ENCODE measurements at places on chromosomes 7 and 10.

- no peak for DNase-seq
Observed at GRCh38 chr7:137994216-137994615, 7.7 kb downstream of the CREB3L2 start.

DNA sequence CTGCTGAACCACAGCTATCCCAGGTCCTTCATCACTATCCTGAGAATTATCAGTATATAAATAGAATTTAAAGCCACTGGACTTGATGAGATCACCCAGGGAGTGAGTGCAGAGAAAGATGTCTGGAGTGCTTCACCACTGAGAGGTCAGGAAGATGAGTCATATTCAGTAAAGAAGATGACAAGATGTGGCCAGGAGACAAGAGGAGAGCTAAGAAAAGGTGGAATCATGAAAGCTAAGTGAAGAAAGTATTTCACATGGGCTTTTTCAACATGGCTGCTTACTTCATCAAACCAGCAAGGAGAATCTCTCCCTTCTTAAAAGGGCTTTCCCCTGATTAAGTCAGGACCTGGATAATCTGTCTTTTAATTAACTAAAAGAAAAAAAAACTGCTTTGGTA is 9.1 kb upstream of the PRKAR2B start:
- DNase-seq, result peak; percentile 66

DNA sequence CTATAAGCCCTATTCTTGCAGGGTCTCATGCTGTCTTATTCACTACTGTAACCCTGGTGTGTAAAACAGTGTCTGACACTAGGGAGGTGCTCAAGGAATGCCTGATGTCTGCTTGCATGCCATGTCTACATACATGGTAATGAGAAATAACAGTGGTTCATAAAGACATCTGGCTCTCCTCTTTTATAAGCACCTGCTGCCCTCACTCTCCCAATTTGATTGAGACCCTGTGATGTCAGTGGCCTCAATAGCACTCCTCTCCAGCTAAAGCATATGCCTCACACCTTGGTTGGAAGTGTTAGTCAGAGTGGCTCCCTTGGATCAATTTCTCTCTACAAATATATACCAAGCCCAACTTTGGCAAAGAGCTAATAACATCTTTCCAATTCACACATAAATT is 30.6 kb downstream of the ANK3 start:
- DNase-seq, result no peak

DNA sequence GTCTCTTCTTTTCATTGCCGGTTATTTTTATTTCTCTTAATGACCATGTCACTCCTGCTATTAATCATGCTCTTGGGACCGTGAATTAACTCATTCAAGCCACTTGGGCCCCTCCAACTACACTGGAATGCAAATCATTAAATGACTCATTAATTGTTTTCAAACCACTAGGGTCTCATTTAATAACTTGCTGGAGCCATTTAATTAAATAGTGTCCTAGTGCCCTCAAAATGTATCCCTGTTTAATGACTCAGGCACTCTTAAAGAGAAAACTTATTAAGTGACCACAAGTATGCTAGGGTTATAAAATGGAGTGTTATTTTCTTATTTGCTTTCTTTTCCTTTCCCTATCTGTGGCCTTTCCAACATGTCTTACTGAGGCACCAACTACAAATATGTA is 73.0 kb downstream of the PLXDC2 start:
- no peak for DNase-seq

DNA sequence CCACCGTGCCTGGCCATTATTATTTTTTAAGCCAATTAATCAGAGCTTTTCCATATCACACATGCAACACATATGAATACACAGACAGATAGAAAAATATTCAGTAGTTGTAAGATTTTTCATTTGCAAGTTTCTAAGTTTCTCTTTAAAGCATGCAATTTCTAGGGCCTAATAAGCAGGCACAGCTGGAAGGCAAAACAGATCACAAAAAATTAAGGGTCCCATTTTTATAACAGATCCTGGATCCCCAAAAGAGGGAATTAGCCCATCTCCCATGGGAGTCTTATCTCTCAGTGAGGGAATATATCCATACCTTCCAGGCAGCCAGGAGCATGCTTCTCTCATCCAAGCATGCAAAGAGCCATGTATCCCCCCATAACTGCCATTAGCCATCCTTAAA is 31.2 kb upstream of the ZNF365 start:
- no peak for DNase-seq

DNA sequence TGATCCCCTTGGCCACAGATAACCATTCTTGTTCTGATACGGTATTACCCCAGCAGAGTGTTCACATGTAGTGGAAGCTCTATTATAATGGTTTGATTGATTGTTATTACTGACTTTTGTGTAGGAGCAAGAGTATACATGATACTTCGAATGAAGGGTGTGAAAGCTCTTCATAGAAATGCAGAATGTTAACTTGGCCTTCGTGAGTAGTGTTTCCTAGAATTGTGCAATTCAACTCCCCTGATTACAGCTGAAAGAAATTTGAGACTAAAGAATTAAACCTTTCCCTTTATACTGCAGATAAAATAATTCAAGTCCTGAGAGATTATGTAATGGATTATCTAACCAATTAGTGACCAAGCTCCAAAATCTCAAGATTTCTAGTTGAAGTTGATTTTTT is 38.2 kb downstream of the MKLN1 start:
- DNase-seq, result no peak

GRCh38 chr7:88226886-88227516 is 7.2 kb upstream of the SRI start:
- no peak for DNase-seq

DNA sequence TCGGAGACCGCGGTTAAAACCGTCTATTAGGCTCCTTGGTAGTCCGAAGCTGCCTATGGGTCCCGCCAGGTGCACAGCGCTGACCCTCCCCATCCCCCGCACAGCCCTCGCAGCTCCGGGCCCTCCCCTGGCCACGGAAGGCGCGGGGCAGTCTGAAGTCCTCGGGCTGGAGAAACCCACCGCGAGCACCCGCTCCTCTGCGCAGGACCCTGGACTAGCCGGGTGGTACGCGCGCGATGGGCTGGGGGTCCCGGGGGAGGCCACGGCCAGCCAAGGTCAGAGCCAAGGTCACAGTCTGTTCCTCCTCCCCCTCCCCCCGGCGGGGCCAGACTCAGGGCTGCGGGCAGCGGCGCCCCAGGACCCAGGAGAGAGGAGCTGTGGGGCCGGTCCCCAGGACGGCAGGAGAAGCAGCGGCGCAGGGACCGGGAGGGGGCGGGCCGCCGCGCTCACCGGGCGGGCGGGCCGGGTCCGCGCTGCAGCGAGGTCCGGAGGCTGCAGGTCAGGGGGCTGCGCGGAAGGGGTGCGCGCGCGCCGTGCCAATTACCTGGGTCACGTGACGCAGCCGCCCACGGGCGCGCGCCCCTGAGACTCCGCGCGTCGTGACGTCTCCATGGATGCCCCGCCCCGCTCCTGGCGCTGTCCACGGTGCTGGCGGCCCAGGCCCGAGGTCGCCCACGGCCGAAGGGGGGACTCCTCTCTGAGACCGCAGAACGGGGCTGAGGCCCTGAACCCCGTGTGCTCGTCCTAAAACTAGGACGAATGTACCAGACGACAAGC is at the start of gene OGDHL:
OGDHL (minus strand) TSS at position 535 of the 777 bp plus-strand sequence. CDS start 3,731 bp downstream, outside the sequence.
- DNase-seq, result no peak

DNA sequence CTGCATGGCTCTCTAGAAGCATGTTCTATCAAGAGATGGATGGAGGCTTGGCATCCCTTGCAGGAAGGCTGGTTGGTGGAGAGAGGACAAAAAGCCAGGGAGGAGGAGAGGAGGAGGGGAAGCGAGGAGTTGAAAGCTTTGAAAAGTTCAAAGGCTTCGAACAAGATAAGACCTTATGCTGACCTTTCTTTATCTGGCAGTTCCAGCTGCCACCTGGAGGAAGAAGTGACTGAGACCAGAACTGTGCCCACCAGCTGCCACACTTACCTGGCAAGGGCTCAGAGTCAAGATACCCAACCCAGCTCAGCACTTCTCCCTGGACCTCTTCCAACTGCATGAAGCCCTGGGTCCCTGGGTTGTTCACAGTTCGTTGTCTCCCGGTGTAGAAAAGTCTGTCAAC is 14.8 kb downstream of the CCL24 start:
- DNase-seq, result no peak

- DNase-seq, result no peak
Observed at GRCh38 chr7:12119620-12120303, 91.3 kb upstream of the TMEM106B start.

- no peak for DNase-seq
Observed at GRCh38 chr7:67866054-67866453, 869.4 kb downstream of the TYW1 start.

- DNase-seq, result no peak
Observed at GRCh38 chr7:126657599-126658358, 595.0 kb downstream of the GRM8 start.

DNA sequence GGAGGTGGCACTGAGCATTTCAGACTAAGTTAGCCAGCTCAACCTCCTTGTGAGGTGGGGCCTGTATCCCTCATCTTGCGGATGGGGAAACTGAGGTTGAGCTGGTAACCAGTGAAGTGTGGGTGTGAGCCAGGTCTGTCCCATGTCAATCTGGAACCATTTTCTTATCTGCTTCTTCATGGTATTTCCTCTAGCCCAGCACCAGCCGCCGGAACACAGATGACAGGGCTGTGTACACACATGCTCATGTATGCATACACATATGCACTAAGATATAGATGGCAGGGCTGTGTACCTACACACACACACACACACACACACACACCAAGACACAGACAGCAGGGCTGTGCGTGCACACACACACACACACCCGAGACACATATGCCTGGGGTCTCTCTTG is 18.5 kb downstream of the RAMP3 start:
- no peak for DNase-seq

GRCh38 chr10:68334672-68335467 is 2.1 kb upstream of the PBLD start:
- no peak for DNase-seq

GRCh38 chr10:49568235-49568634 is 29.3 kb upstream of the ERCC6 start:
- no peak for DNase-seq

- DNase-seq, result no peak
Observed at GRCh38 chr7:155685070-155685790, 40.8 kb downstream of the RBM33 start.

- DNase-seq, result no peak
Observed at GRCh38 chr7:6567886-6568285, 9.4 kb upstream of the ZDHHC4 start.

GRCh38 chr7:65444899-65445823 is 71.5 kb downstream of the ZNF92 start:
- DNase-seq, result no peak

DNA sequence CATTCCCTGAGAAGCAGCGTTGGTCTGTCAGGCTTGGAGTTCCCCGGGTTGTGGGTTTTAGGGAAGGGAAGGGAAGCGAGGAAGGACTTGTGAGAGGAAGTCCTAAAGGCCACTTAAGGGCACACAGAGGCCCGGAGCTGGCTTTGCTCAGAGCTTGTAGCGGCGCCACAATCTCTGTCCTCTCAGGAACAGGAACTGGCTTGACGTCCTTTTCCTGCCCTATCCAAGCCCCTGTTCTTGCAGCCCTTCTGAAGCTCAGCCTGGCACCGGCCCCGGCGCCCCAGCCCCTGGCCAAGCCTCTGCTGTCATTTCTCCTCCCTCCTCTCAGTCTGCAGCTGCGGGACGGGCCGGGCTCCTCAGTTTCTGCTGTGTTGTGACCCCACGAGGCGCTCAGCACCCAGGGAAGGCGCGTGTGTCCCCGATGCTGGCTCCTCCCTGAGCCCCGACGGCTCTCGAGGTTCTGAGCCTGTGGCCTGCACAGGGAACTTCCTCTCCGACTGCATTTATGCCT is at the start of gene GIMAP8:
GIMAP8 (plus strand) TSS at position 140 of the 511 bp plus-strand sequence. CDS start 16,069 bp downstream, outside the sequence.
- DNase-seq, result no peak

DNA sequence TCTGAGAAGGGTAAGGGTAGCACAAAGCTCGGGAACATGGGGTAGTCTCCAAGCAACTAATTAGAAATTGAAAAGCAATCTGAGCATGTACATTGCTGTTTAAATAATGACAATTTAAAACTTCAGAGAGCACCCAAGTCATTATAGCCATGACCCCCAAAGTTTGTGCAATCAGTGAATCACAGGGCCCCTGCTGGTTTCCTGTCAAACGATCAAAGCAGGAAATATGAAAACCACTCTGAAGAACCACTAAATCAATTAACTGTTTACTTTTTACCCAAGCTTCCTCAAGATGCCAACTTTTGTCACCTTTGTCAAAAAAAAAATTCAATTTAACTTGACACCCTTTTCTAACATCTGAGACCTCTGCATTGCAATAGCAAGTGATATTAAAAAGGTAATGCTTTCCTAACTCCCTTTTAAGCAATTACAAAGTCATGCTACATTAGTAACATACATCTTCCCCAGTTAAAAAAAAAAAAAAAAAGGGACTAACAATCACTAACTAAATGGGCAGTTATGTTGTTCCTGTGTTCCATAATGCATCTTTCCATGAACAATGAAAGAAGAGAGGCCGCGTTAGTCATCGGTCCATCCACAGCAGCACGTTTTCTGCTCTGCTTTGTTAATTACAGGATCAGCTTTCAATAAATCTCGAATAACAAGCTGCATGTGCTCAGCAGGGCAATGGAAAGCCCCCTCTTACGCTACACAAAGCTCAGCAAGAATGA is 80.6 kb downstream of the ETV1 start:
- no peak for DNase-seq

GRCh38 chr10:122468926-122469781 is 7.8 kb downstream of the HTRA1 start:
- DNase-seq, result peak; percentile 97

- DNase-seq, result no peak
Observed at GRCh38 chr7:46363688-46364087, 442.6 kb upstream of the IGFBP3 start.

DNA sequence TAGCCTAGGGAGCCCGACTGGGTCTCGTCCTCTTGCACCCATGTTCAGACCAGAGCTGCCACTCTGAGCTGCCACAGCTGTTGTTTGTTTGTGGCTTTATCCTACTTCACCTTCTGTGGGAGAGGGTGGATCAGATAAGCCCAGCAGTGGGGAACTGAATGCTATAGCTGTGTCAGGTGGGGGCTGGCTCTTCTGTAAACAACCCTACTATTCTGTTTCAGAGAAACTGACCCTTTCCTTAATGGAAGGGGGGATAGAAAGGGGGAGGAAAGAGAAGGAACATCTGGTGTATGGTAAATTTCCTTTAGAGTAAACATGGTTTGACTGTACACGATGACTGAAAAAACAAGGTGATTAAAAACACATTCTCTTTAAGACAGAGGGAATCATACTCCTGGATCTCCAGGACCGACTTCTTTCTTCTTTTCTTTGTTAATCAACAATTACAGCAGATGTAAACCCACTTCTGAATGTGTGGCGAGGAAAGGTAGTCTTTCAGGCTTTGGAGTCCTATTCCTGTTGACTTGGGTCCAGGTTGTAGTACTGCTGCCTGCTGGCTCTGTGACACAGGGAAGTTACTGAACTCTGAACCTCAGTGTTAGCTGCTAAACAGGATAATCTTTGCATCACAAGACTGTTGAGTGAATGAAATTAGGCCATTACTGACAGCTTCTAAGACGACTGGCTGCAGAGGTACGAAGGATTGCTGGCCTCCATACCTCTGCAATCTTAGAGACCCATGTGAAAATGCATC is 6.0 kb downstream of the PRXL2A start:
- DNase-seq, result no peak

DNA sequence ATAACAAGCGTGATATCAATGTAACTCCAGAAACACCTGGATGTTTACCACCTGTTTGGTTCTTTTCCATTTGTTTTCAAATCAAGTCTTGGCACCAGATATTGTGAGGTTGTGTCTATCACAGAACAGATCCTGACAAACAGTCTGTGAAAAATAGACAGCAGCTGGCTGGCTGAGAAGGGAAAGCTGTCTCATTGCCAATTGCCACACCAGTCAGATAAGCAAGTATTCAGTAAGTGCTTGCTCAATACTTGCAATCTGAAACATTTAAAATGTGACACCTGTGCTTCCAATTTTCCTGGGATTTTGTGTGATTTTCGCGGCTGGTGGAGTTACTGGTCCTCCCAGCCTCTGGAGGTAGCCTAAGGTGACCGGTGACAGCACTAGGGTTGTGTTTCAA is 147.9 kb upstream of the MYO3A start:
- DNase-seq, result no peak
